ENCODE measurements at places on chromosomes 1 and 21.

GRCh38 chr1:207897188-207897587 lies 13.7 kb downstream of the CD34 start:
- no peak for DNase-seq

DNA sequence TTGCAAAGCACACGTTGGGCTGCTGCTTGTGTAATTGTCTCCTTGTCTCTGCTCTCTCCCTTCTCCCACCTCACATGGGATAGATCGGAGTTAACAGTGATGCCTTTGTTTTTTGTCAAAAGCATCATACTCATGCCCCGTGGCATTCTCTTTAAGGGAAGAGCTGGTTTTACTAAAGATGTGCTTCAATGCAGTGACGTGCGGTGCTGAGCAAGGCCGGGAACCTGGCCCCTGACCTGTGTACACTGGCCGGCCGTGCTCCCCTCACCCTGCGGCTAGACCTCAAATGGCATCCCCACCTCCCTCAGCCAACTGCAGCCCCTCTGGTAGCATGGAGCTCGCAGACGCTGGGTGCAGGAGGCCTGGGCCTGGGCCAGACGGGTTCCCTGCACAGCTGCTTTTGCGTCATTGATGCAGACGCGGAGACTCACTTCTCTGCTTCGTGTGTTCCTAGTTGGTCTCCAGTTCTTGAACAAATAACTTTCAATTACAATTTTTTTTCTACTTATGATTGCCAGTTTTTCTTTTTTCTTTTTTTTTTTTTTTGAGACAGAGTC lies 19.9 kb downstream of the AGPAT3 start:
- no peak for DNase-seq

GRCh38 chr1:166197141-166197540 lies 30.3 kb upstream of the FAM78B start:
- DNase-seq, result no peak

DNA sequence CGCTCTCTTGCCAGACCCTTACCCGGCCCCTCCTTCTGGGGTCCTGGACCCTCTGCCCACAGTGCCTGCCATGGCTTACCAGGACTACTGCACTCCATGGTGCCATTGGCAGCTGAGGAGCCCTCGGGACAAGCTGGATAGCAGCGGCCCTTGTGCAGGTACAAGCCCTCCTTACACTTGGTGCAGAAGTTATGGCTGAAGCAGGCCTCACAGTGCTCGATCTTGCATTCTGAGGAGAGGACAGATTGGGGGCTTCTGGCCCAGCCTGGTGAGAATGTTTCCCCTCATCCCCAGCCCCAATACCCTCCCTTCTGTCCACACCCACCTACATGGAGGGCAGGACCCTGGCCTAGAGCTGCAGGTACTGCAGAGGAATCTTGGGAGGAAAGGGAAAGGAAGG lies 18.4 kb upstream of the GNL2 start:
- DNase-seq, result no peak

DNA sequence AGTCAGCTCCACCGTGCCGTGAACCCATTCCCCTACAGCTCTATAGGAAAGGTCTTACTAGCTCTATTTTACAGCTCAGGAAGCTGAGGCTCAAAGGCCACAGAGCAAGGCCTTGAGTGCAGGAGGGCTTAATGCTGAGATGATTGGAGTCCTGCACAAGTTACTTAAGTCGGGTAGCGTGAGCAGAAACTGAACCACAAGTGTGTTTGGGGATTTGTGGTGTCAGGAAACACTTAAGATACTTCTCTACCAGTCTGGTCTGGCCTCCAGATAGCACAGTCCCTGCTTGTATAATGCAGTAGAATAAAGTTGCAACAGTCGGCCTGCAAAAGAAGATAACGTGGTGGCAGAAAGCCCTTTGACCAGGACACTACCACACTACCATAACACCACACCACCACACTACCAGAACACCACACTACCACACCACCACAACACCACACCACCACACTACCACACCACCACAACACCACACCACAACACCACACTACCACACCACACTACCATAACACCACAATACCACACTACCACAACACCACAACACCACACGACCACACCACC lies 118.1 kb downstream of the SPSB1 start:
- DNase-seq, result no peak

DNA sequence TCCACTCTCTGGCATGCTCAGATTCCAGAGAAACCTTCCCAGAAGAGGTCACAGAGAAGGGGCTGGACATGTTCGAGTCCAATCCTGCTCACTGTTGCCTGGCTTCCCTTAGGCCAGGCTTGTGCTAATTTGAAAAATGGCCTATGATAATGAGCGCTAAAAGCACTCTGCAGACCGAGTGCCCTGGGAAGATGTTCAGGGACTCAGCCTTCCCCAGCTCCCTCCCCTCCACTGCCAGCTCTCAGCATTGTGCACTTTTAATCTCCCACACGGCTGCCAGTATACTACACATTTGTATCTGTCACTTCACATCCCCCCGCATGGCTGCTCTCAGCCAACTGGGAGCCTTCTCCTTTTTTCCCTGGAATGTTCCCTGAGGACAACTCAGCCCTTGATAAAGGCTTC lies 24.1 kb downstream of the FAM163A start:
- DNase-seq, result no peak

DNA sequence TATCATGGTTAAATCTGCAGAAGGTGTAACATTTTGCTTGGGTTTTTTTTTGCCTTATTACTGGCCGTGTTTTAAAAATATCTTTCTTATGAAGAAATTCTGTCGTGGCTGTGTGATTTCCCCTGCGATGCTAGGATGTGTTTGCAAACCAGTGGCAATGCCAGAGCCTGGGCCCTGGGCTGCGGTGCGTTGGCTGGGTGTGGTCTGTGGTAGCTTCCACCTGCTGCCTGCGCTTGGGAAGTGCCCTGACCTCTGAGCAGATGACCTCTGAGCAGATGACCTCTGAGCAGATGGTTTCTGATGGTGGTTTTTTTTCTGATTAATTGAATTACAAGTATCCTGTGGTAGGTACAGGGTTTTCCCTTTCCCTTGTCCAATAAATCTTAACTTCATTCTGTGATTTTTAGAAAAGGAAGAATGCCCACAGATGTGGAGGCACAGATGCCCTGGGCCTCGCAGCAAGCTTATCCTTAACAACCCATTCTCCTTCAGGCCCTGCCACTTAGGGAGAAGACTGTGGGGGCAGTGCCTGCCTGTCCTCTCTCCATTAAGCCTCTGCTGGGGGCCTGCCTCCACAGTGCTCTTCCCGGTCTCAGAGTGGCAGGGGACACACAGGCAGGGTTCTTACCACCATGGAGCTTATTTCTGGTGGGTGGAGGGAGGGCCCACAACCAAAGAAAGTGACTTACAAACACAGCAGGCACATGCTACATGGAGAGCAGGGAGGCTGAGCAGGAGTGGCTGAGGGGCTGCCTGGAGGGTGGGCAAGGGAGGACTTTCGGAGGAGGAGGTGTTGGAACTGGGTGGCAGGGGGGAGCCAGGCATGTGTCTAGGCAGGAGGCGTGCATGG lies 81.7 kb downstream of the PCBP3 start:
- DNase-seq, result no peak

GRCh38 chr1:44785029-44785380 lies 3.0 kb downstream of the BEST4 start:
- DNase-seq, result no peak

DNA sequence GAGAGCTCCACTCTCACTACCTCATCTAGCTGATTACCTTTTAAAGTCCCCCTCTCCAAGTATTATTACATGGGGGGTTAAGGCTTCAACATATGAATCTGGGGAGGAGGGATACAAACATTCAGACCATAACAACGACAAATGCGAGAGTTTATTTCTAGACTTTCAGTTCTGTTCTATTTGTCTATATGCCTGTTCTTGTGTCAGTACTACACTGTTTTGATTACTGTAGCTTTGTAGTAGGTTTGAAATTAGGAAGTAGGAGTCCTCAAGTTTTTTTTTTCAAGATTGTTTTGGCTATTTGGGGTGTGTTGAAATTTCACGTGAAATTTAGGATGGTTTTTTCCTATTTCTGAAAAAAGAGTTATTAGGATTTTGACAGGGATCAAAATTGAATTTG lies 16.3 kb downstream of the ZMYM4 start:
- DNase-seq, result no peak

DNA sequence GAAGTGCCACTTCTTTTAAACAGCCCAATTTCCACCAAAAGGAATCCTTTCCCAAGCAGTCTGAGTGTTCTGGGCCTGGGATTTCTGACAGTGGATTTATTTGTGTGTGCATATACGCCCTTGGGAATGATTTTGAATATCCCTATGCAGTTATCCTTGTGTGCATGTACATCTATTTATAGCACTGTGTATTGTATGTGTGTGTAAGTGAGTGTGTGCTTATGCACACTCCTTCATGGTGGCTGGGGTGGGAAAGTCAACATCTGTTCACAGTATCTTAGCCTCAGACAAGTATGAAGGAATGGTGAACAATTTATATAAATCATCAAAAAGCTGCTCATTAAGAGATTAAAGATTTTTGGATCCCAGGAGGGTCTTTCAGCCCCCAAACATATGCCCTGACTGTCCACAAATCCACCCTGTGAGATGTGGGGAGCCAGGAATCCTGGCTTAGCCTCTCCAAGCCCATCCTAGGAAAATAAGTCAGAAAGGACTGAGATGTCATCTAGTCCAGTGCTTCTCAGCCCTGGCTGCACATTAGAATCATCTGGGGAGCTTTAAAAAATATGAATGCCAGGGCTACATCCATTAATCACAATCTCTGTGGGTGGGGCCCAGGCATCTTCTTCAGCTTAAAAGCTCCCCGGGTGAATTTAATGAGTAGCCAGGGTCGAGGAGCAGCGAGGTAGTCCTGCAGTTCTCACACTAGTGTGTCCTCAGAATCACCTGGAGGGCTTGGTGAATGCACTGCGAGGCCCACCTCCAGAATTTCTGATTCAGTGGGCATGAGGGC lies 101.4 kb downstream of the PLXNA2 start:
- DNase-seq, result no peak

DNA sequence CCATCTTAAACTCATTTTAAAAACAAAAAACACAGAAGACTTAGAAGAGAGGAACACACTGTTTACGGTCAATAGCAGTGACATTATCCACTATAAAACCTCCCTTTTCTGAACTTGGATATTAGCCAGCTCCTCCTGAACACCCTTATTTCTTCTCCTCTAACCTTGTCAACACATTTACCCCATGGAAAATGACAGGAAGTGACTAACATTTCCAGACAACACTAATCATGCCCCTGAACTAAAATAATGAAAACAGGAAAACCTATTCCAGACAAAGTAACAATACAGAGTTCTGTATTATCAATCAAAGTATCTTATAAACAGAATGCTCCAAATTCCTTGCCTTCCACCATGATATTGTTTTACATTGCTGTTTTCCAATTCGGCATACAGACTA lies 45.3 kb downstream of the PALMD start:
- DNase-seq, result no peak

DNA sequence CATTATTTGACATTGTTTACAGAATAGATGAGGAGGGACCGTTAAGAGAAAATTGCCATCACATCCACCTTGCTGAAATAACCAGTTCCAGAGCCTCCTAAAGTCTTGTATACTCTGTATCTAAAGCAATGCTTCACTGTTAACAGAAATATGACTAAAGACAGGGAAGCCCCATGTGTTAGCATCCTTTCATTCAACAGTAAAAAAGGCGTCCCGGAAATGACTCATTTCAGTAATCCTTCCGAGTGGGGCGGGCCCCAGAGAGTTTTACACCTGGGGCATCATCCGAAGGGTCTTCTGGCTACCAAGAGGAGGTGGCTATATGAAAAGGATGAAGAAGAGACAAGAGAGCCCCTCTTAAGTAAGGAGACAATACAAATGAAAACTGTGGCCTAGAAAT lies 227.2 kb downstream of the SLC45A1 start:
- DNase-seq, result peak; percentile 41

DNA sequence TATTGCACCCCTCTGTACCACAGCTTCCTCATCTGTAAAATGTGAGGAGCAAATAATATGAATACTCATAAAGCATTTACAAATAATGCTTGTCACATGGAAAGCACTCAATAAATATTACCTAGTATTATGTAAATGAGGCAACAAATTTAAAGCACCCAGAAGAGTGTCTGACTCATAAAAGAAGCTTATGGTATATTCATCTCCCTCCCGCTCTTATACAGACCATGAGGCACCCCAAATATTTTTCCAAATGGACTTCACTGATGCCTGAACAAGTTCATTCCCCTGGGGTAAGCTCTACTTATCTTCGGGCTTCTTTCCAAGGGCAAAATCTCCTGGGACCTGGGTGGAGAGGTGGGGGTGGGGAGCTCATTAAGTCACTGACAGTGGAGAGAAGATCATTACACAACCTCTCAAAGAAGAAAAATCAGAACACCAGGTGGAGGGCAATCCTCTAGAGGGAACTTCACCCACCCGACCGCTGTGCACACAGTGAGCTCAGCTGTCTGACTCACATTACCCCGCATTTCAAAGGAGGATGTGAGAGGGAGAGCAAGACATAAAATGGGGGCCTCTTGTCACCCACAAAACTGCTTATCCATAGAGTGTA lies 166.2 kb downstream of the ASTN1 start:
- DNase-seq, result no peak

All from CD4-positive, alpha-beta T cell treated with Interleukin-15 for 4 hours (primary cell).